ENCODE measurements at places on chromosomes 12 and 14.
A peak's percentile ranks its signal among the peaks of the same experiment; 100 is the strongest.

- DNase-seq, result no peak
Measured at GRCh38 chr12:115979351-115979750, 298.1 kb downstream of the MED13L start.

GRCh38 chr12:41993283-41993682 is 151.4 kb downstream of the GXYLT1 start:
- DNase-seq, result no peak

- DNase-seq, result peak; percentile 44
Measured at GRCh38 chr14:22558221-22558913, 30.7 kb downstream of the DAD1 start.

DNA sequence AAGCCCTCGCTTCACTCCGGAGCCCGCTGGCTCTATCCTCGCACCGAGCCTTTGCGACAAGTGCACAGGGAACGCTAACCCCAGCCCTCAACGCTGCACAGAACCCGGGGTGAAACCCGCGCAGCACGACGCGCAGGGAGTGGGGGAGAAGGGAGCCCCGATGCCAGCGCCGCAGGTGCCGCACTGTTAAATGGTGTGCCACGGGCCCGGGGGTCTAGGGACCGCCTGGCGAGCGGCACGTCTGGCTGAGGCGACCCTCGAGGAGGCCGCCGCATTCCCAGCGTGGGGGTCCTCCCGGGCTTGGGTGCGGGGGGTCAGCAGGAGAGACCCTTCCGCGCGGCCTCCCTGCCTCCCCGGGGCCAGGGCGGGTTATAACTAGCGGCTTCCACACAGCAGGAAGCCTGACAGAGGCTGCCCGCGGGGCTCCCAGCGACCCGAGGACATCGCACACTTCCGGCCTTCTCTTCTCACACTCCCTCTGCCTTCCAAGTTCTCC is 23.8 kb upstream of the LRTM2 start:
- DNase-seq, result no peak

GRCh38 chr14:58808828-58809227 is 171.1 kb downstream of the DACT1 start:
- no peak for DNase-seq

DNA sequence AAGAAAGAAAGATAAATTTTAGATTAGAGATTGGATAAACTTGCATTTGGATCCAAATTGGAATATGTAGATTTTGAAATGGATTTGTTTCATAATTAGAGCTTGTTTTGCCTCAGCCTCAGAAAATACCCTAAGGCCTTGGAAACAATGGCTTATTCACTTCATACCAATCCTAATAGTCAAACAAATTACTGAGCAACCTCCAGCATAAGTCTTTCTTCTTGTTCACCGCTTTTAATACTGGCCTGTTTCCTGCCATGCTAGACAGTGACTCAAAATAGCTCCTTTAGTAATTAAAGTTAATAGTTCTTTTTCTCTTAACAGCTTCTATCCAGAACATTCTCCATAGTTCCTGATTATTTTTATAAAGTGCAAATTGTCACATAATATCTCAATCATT is 110.9 kb upstream of the DNM1L start:
- no peak for DNase-seq

GRCh38 chr14:89265234-89265633 is 151.8 kb downstream of the FOXN3 start:
- DNase-seq, result no peak

DNA sequence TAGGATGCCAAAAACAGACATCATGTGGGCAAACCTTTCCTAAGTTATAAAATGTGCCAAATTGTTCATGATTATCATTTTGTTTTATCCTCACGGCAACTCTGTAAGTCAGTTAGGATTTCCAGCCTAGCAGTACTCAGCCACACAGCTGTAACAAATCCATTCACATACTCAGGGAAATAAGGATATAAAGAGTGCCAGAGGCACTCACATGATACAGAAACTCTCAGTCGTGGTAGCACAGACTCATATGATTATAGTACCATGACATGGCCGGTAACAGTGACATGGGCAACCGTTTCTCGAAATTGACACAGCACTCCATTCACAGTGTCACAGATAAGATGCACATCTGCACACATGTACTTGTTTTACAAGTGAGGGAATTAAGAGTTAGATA is 344.2 kb downstream of the LRIG3 start:
- no peak for DNase-seq

GRCh38 chr14:97704316-97704885 is 907.2 kb downstream of the VRK1 start:
- DNase-seq, result no peak

- DNase-seq, result no peak
Measured at GRCh38 chr14:74557691-74558090, 54.3 kb downstream of the LTBP2 start.

DNA sequence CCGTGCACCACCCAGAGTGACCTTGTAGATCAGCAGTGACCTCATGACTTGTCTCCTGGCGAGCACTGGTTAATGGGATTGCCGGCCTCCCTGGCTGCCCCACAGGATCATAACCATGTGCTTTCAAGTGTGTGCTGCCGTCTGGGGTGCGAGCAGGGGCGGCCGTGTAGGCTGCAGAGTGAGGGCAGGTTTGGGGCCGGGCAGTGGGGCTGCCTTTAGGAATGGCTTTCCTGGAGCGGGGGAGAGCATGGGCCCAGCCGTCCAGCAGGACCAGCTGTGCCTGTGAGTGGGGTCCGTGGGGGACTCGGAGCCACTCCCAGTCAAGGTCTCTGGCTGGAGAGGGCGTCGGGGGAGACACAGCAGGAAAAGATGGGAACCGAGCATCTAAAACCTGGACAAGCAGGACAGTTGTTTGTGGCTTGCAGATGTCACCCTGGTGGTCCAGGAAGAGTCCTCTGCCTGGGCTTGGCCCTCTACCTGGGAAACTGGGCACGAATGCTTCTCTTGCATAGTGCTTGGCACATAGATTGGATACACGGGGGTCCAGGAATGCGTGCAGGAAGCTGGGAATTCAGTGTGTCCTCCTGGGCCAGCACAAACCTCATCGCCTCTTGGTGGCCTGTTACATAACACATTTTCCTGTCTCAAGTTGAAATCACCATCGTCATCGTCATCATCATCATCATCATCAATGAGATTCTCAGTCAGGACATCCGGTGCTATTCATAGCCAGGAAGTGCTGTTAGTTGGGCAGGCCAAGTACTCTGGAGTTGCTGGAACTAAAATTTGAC is 96.0 kb downstream of the ADGRD1 start:
- no peak for DNase-seq

DNA sequence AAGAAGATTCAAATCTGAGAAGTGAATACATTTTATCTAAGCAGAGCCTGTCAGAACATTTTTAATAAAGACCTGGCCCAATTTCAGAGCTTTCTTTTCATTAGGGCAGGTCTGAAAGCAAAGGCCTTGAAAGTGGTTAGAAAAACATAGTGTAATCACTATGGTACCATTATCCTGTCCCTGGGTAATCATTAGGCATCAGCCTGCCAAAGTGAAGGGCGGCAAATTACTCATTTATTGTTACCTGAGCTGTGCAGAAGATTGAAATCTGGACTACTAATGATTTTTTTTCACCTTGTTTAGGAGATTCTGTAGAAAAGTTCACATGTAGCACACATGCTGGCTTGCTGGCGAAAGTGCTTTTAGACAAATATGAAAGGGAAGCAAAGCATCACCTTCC is 92.6 kb upstream of the PRKD1 start:
- DNase-seq, result no peak

DNA sequence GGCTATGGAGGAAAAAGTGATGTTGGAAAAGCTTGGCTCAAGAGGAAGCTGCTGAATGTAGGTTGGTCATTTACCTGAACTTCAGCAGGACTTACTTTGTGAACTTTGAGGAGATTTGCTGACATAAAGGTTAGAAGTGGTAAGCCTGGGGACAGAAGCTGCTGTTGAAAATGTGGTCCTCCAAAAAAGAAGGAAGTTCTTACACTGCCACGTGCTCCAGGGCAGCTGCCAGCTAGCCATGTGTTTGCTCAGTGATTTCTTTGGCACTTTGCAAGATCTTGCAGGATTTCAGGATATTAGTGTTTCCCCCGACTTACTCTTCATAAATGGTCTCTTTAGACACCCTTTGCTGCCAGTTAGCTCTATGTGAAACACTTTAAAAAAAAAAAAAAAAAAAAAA is 14.8 kb upstream of the DYRK2 start:
- DNase-seq, result no peak

DNA sequence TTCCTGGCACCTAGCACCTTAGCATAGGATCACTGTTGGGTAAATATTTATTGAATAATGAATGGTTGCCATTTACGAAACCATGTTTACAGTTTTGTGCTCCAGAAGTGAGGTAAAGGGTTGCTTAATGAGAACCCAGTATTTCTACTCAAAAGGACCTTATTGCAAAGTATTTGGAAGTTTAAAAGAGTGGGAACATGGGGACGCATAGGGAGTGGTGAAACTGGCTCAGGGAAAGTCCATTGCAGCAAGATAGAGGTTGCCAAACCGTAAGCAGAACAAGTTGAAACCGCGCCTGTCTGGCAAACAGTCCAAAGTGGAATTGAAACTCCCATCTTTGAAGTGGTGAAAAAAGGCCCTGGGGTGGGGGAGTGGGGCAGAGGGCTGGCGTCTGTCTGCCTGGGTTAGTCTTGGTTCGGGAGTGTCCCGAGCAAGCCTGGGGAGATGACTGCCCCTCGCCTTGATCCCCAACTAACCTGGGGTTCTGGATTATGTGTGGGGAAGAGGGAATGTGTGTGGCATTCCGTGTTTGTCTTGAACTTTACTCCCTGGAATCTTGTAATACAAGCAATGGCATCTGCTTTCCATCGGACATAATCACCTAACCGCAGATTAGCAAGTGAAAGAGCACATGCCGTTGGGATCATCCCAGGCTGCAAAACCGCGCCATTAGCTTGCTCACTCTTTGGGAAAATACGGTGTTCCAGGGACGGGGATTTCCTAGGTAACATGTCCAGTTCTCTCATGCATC is 7.2 kb downstream of the ALDH2 start:
- DNase-seq, result no peak

- no peak for DNase-seq
Measured at GRCh38 chr14:55399852-55400251, 11.8 kb downstream of the ATG14 start.

DNA sequence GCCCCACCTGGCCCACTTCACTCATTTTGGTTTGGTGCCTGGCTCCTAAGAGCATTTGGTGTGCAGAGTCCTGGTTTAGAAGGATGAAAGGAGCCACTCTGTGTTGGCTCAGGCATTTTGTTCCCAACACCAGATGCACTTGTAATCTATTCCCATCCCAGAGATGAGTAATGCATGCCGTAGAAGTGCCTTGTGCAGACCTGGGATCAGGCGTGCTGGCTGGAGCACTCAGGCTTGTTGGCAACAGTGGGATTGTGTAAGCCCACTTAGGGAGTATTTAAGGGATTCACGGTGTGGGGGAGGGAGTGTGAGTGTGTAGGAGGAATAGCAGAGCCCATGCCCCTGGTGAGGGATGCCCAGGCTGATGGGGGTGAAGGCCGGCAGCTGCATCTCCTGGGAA is 501.5 kb upstream of the TBX3 start:
- DNase-seq, result no peak

- DNase-seq, result no peak
Measured at GRCh38 chr12:43011383-43011926, 421.9 kb upstream of the PRICKLE1 start.

DNA sequence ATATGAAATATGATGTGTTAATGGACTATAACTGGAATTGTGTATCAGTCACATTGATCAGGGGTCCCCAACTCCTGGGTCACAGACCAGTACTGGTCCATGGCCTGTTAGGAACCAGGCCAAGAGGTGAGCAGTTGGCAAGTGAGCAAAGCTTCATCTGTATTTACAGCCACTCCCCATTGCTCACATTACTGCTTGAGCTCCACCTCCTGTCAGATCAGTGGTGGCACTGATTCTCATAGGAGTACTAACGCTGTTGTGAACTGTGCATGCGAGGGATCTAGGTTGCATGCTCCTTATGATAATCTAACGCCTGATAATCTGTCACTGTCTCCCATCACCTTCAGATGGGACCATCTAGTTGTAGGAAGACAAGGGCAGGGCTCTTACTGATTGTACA is 72.3 kb downstream of the CDK17 start:
- no peak for DNase-seq

- no peak for DNase-seq
Measured at GRCh38 chr12:89674326-89674942, 34.2 kb downstream of the ATP2B1 start.

- no peak for DNase-seq
Measured at GRCh38 chr12:27316947-27317346, 15.7 kb upstream of the BMAL2 start.

GRCh38 chr12:93379981-93380361 is 2.2 kb downstream of the NUDT4 start:
- DNase-seq, result no peak

GRCh38 chr12:66900616-66901015 is 221.7 kb upstream of the GRIP1 start:
- DNase-seq, result no peak

- DNase-seq, result no peak
Measured at GRCh38 chr12:59230334-59230733, 310.0 kb upstream of the LRIG3 start.

- DNase-seq, result no peak
Measured at GRCh38 chr12:108921946-108922345, 42.1 kb downstream of the DAO start.

GRCh38 chr12:3671330-3672112 is 81.4 kb downstream of the CRACR2A start:
- no peak for DNase-seq

- DNase-seq, result no peak
Measured at GRCh38 chr14:83847102-83847501, 1682.8 kb upstream of the FLRT2 start.

DNA sequence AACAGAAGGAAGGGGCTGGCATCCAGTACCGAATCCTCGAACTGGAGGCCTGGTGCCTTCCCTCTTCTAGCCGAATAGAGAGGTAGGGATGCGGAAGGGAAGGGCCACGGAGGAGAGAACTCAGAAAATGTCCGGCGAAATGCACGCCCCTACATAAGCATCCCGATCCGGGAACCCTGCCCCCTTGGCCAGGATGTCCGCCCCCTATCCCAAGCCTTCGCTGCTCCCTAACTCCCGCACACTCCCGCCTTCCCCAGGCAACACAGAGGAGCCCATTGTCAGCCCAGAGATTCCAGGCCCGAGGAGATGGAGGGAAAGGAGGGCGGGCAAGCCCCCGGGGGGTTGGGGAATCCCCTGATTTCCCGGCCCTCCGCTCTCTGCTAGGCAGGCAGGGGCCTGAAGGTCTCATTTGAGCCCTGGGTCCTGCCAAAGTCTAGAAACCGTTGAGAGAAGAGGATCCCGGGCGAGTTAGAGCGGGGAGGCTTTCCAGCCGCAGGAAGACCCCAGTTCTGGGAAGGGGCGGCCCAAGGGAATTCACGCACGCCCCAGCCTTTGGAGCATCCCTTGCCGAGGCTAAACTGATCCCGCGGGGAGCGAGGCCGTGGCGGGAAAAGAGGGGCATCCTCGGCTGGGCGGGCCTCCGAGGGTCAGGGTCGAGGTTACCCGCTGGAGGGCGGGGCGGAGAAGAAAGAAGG is 569 bp upstream of the ARHGEF40 start:
- no peak for DNase-seq

DNA sequence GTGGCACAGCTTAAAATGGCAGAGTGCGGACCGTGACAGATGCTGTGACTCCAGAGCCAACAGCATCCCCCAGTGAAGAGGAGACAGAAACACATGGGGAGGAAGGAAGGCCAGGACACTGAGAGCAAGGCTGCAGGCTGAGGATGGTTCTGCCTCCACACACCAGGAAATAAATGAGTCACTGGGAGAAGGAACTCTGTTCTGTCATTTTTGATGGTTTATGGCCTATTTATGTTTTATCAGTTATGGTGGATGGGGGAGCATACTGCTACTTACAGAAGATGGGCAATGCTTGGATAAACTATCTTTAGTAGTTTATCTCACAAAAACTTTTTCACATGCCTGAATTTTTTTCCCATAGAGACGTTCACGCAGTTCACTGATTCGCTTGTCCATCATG is 33.8 kb downstream of the ZFYVE21 start:
- no peak for DNase-seq

GRCh38 chr14:57889245-57889644 is 23.4 kb upstream of the SLC35F4 start:
- DNase-seq, result no peak

Data from T follicular helper cell (primary cell).